ENCODE measurements at places on chromosomes 12 and 14. TPM values are rescaled to one million over a fixed set of nuclear protein-coding genes. Genes with fewer than 3 reads are reported as not detected.

GRCh38 chr14:61385002-61385685 is 63.8 kb downstream of the PRKCH start:
- peak; percentile 83 for DNase-seq

- no peak for DNase-seq
Measured at GRCh38 chr14:68177728-68178127, 358.1 kb downstream of the RAD51B start.

Gene RIPK3
- 6.5 TPM for total RNA-seq

Gene PRR4
- 3.2 TPM for total RNA-seq

GRCh38 chr14:91218014-91218413 is 26.5 kb downstream of the GPR68 start:
- DNase-seq: no peak

Gene OTX2
- not detected for total RNA-seq

Gene PPFIA2
- not detected for total RNA-seq

Gene DLK1
- not detected for total RNA-seq

- DNase-seq: no peak
Measured at GRCh38 chr14:79044894-79045624, 874.9 kb downstream of the NRXN3 start.

GRCh38 chr12:14913381-14913781 is 25.0 kb downstream of the ERP27 start:
- no peak for DNase-seq

Gene TSPAN8
- total RNA-seq: not detected

GRCh38 chr12:54412786-54413185 is 6.3 kb downstream of the ITGA5 start:
- no peak for DNase-seq

DNA sequence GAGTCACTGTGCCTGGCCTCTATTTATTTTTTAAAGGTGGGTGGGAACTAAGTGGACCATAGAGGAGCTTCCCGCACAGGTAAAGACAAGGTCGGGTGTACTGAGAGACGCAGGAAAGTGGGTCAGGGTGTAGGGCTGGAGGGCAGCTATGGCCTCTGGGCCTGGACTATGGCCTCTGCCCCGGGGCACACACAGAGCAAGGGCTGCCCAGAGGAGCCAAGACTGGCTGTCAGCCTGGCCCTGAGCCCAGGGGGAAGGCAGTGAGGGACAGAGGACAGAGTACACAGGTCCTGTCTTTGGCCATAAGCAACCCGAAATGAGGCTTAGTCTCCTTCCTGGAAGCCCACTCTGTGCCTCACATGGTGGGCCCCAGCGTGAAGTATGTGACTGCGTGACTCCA is 102.1 kb upstream of the PRB2 start:
- no peak for DNase-seq

DNA sequence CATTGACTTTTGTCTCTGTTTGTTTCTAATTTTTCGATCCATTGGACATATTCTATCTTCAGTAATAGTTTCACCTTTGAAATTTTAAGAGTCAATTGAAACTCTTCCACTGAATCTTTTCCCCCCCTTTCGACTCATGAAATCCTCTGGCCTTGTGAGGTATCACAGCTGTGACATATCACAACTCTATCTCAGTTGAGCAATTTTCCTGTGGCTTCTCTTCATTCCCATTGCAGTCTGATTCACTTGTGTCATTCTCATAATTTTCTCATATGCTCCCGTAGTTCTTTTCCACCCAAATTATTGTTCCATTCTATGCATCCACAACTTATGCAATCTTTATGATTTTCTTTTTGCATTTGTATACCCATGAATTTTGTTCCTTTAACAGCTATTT is 261.6 kb downstream of the DACT1 start:
- no peak for DNase-seq

DNA sequence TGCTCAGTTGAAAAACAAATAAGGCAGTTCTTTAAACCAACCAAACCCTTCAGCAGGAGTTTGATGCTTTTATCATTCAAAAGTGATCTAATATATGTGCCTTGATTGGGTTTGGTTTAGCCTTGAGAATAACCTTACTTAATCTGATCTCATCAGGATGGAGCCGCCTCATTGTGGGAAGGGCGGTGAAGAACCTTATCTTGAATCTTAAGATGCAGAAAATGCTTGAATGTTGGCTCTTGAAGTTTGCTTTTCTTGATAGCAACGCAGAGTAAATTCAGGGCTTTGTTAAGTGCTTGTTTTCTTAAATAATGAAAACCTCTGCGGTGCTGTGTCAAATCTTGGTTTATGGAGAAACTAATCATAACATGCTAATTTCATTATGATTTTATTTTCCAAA is 138.2 kb downstream of the MON2 start:
- no peak for DNase-seq

Gene CLEC2A
- not detected for total RNA-seq

Gene AICDA
- total RNA-seq: not detected

DNA sequence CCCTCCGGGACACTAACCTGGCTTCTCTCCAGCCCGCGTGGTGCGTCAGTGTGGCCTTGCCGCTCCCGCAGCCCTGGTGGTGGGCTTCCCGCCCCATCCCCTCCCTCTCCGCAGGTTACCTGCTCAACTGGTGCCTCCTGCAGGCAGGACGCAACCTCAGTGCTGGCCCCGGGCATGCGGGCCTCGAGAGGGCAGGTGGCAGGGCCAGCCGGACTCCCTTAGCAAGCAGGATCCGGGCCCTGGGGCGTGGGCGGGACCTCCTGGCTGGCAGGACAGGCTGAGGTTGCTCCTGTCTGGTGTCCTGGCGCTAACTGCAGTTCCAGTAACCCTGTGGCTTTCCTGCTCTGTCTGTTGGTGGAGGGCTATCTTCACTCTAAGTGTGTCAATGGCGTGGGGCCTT is 8.6 kb upstream of the ADSS1 start:
- DNase-seq: no peak

Gene GPR65
- 16.9 TPM for total RNA-seq

DNA sequence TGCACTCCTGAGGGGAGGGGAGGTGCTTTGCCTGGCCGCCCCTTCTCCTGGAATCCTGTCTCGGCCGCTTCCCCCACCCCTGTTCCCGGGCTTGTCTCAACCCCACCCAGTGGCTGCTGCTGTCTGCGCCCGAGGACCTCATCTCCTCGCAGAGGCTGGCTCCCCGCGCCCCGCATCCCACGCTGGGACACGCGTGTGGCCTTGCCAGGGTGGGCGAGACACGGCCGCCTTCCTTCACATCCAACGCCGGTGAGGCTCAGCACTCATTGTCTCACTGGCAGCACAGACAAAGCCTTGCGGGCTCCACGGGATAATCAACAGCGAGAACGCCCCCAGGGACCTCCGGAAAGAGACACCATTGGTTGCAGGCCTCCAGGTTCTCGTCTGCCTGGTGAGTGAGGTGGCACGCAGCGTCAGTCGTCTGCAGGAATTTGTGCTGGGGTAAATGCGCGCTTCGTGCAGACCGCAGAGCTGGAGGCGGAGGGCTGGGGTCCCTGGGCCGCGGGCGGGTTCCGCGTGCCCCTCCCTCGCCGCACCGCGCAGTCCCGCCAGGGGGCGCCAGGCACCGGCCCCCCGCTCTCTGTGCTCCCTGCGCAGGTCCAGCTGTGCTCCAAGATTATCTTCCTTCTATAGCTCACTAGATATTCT is 26.8 kb downstream of the CCDC177 start:
- peak; percentile 44 for DNase-seq

Gene BCL2L2
- 1.1 TPM for total RNA-seq

DNA sequence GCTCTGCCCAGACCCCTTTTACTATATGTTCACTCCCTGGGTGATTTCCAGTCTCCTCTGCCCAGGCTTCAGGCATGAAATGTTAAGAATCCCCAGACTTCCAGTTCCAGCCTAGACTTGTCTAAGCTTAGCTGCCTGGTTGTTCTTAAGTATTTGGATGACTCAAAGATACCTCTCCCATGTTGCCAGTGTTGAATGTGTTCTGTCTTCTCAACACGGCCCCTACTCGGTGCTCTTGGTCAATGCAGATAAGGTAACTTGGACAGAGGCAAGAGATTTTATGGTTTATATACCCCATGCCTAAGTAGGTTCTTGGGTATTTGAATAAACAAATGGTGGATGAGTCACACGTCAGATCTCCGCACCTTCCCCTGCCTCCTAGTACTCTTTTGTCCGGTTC is 13.6 kb downstream of the PIWIL1 start:
- DNase-seq: no peak

- no peak for DNase-seq
Measured at GRCh38 chr12:98478606-98479005, 36.8 kb upstream of the TMPO start.

GRCh38 chr14:30884901-30885300 is 10.5 kb downstream of the COCH start:
- no peak for DNase-seq

DNA sequence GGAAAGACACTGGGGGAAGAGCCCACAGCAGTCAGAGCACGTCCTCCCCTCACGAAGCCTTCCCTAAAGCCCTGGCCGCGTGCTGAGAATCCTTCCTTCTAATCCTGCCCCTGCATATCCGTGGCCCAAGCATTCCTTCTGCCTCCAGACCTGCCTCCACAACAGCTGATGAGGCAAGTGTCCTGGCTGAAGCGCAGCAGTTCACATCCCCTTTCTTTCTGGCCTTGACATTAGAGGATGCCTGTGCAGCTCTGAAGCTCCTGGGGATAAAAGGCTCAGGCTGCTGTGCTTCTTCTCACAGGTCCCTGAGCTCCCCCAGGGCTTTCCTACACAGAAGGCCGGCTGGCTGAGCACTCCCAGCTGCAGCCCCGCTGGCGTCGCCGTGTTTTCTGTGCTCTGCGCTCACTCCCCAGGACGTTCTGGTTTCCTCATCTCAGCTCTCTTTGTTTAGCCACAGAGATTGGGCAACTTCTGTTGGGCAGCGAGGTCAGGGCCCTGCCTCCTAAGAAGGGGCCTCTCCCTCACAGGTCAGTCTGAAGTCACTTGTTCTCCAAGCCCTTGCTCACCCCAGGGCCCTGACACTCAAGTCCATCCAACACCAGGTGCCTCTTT is 45.8 kb downstream of the NINJ2 start:
- DNase-seq: no peak

DNA sequence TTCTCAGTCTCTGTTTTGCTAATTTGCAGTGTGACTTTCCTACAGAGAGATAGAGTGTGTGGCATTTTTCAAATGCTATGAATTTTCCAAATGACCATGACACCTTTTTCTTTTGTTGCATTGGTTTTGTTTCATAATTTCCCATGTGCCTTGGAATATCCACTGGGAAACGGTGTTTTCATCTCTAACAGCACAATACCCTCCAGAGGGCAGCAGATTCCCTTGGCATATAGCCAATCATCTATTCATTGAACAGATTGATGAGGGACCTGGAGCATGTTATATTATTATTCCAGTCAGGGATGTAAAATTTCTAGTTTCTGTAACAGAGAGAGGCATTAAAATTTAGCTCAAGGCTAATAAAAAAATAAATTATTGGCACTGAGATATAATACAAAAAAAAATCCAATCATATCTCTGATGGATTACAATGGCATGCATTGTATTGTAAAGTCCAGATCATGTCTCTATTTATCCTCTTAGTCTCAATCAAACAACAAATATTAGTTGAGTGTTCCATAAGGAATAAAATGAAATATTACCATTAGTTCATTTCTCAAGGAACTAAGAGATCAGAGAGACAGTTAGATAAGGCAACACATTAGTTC is 29.6 kb upstream of the NTN4 start:
- DNase-seq: no peak

Gene ETFBKMT
- 0.99 TPM for total RNA-seq

- DNase-seq: no peak
Measured at GRCh38 chr12:51324953-51325352, 979 bp upstream of the BIN2 start.

- DNase-seq: peak; percentile 15
Measured at GRCh38 chr12:116087399-116087798, 190.1 kb downstream of the MED13L start.

GRCh38 chr12:45974171-45974719 is 16.1 kb downstream of the SCAF11 start:
- no peak for DNase-seq

GRCh38 chr14:71773898-71774481 is 158.2 kb upstream of the RGS6 start:
- DNase-seq: no peak

Gene ATP5F1B
- total RNA-seq: 859 TPM

- DNase-seq: no peak
Measured at GRCh38 chr12:1471224-1471623, 123.2 kb downstream of the FBXL14 start.

- DNase-seq: peak; percentile 71
Measured at GRCh38 chr12:116916714-116917114, 6.0 kb downstream of the FBXW8 start.
